NCI-H1417 treated with DMSO at 0.1 percent for 48 hours (cell line): ENCODE measurements at places on chromosomes 5 and 9.

DNA sequence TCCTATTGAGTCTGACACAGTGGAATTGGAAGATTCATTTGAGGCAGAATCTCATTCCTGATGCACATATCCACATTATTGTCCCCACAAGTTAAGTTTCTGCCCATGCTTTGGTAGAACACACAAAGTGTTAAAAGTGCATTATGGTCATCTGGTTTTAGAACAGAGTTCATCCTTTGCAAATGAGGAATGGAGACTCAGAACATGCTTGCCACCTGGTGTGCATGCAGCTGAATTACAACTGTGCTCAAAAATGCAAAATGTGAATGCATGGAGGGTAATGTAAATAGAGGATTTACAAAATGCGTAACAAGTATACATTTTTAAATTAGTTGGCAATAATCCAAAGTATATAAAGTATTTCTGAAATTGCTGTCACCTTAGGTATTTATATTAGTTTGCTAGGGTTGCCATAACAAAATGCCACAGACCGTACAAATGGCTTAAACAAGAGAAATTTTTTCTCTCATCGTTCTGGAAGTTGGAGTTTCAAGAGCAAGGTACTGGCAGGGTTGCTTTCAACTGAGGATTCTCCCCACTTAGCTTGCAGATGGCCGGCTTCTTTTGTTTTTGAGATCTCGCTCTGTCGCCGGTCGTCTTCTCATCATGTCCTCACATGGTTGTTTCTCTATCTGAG, 671.1 kb downstream of the TAF11L14 start:
- DNase-seq = peak; percentile 49

DNA sequence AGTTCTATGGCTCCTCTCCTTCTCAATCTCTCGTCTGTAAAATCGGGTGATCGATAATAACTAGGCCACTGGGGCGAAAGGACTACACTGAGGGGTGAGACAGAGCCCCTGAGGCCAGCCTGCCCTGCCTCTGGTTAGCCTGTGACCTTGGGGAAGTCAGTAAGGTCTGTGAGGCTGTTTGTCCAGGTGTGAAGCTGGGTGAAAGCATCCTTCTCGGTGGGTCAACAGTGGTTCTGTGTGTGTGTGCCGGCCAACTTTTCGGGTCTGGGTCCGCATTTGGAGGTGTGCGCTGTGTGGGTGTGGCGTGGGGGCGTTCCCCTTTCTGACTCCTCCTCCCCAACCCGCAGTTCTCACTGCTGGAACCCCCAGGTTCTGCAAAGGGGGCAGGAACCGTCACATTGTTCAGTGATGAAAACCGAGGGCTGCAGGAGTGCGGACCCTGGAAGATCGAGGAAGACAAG, 5.0 kb upstream of the RNF44 start:
- DNase-seq = no peak

GRCh38 chr5:156134216-156134615, 192.7 kb upstream of the SGCD start:
- no peak for DNase-seq

GRCh38 chr5:127891942-127892341, 188.8 kb downstream of the CCDC192 start:
- no peak for DNase-seq

- DNase-seq = no peak
Observed at GRCh38 chr5:89117124-89117644, 234.2 kb upstream of the MEF2C start.

DNA sequence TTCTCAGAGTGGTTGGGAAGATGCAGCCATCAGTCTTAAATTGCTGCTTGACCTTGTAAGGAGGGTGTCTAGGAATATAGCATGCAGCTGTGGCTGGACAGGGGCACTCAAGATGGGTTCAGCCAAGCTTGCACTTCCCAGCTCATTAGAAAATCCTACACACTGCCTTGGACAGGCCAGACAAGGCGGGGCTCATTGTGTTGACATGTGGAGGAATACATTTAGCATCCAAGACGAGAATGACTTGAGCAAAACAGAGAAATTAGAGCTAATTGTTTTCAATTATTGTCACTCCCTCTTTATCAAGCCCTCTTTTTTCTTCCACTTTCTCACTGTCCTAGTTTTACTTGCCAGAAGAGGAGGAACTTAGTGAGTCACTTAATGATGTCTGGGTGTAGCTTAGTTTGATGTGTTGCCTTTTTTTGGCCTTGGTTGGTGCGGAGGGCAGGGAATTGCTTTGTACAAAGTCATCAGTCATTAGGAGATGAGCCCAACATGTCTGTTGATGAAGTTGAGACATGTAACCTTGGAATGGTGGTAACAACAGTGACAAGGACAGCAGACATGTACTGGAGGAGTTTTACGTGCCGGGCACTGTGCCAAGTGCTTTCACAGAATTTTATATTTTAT, 1219.3 kb upstream of the WWC1 start:
- DNase-seq = no peak

GRCh38 chr9:12656803-12657202, 36.4 kb upstream of the TYRP1 start:
- no peak for DNase-seq

- DNase-seq = peak; percentile 37
Observed at GRCh38 chr5:180860887-180861822, at the start of gene ZFP62. Gene ZFP62 (minus strand): TSS chr5:180861276. CDS start chr5:180861219, 57 bp downstream.

DNA sequence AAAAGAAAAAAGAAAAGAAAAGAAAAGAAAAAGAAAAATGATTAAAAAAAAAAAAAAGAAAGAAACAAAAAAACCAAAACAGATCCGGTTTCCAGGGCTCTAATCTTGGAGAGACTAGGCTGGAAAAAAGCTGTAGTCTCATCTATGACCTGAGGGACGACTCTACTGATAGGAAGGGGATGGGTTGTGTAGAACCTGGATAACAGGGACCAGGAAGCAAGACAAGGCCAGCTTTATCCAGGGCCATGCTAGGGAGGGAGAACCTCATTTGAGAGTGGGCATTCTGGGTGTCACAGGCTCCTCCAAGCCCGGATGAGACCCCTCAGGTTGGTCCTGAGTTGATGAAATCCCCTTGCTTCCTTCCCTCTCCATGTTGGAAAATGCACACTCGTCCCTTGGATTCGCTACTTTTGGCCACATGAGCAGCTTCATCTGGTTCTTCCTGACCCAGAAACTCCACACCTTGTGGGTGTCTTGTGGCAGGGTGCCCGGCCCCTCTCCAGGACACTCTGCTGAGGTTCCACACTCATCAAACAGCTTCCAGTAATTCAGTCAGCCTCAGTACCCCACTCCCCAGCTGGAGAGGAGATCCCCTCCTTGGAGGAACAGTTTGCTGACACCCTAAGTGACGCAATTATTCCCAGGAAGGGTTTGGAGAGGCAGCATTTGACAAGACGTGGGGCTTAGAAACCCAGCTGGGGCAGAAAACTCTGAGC, 71.1 kb upstream of the LHFPL2 start:
- DNase-seq = no peak

GRCh38 chr9:89497978-89498851, at the start of gene SEMA4D:
Gene SEMA4D (minus strand): TSS chr9:89498113. CDS start chr9:89405456, 92,657 bp downstream.
- DNase-seq = peak; percentile 43

DNA sequence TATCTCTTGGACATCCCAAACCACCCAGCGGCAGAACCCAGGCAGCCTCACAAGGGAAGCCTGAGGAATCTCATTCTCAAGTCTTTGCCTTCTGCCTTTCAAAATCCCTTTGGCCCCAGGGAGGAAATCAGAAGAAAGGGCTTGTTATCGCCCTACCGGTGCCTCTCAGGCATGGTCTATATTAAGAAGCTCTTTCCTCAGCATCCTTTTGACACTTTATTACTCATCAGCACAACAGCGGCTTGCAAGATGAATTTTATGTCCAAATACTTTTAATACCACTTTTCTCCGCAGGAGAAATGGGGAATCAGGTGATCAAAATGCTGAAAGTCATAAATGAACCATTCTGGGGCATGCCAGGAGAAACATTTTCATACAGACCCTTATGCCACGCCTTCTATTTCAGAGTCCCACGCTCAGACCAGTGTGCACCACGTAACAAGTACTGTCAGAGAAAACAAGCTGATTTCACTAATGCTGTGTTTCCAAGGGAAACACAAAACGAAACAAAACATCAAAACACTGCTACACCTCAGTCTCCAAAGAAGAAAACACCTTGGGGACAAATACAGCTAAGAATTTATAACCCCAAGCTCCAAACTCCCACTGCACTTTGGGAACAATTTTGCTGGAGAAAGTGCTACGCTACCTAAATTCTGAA, 30.0 kb downstream of the RAPGEF1 start:
- DNase-seq = no peak

DNA sequence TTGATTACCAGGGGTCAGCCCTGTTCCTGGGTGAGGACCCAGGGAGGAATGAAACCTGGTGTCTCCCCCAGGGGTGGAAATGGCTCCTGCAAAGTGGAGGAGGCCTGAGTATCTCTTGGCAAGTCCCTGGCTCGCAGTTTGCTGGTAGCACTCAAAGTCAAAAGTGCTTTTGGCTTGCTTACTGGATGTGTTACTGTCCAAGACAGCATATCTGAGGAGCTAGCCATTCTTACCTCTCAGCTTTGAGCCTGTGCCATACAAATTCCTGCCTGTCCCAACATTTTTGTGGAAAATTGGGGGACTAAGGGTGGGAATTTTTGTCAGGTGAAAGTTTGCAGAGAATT, 9.9 kb downstream of the ZNF618 start:
- DNase-seq = no peak

- DNase-seq = no peak
Observed at GRCh38 chr9:123835821-123836220, 94.1 kb downstream of the DENND1A start.

DNA sequence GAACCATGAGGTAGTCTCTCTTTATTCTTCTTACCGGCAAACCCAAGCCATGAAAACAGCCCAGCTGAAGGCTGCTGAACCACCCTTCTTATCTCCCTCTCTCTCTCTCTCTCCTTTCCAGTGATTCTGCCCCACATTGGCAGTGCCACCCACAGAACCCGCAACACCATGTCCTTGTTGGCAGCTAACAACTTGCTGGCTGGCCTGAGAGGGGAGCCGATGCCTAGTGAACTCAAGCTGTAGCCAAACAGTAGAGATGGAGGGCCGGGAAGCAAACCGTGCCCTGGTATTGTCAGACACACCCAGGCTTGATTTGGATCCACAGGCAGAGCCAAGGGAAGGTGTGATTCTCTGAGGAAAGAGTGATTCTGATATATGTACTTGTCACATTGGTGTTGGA, 14.0 kb downstream of the GRHPR start:
- DNase-seq = no peak

GRCh38 chr5:5783021-5783420, 360.5 kb downstream of the ICE1 start:
- DNase-seq = no peak

DNA sequence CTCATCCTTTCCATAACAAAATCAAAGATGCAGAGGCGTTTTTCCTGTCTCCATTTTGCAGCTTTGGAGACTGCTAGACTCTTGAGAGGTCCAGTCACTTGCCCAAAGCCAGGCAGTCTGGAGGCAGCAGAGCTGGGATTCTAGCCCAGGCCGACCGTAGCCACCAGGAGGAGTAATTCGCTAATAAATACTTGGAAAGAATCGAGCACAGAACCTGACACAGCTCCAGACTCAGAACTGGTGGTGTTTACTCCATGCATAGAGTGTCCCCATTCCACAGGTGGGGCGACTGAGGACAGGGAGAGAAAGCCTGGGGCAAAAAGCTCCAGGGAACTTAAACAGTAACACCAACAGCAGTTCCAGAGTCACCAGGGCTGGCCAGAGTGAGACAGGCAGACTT, 10.7 kb upstream of the CERCAM start:
- no peak for DNase-seq

- DNase-seq = no peak
Observed at GRCh38 chr5:5857396-5857795, 434.9 kb downstream of the ICE1 start.

DNA sequence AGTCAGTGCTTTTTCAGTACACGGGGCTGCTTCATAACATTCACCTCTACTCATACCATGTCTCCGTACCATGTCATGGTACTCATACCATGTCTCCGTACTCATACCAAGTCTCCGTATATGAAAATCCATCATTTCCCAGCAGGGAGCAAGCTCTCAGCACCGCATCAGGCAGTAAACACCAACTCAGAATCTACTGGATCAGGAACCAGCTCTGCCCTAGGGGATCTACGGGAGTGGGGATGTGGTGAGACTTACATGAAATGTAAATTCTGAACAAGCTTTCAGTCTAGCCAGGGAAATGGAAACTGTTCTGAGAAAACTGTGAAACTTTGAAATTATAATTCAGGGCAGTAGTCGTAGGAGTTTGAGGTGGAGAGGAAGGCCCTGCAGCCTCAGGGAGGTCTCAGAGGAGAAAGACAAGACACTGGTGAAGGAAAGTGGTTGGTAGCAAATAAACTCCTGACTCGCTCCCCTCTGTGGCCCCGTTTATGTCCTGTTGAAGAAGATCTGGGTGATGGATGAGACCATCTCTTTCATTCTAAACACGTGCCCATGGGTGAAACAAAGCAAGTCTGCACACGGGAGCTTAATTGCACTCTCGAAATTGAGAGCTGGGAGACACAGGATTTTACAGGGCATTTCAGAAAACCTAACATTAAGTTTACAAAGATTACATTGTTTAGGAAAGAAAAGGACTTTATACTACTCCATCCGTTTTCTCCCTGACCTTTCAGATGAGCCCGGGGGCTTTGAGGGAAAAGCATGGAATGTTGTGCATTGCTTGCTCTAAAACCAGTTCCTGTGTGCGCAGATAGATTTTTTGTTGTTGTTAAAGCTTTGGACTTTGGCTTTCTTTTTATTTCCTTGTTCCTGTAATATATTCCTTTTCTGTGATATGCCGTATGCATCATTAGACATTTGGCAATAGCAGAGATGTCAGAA, 26.8 kb downstream of the ACTBL2 start:
- no peak for DNase-seq

GRCh38 chr5:448766-449090, 5.8 kb downstream of the EXOC3 start:
- no peak for DNase-seq

- DNase-seq = no peak
Observed at GRCh38 chr9:9004810-9005209, 1205.2 kb upstream of the DMAC1 start.

DNA sequence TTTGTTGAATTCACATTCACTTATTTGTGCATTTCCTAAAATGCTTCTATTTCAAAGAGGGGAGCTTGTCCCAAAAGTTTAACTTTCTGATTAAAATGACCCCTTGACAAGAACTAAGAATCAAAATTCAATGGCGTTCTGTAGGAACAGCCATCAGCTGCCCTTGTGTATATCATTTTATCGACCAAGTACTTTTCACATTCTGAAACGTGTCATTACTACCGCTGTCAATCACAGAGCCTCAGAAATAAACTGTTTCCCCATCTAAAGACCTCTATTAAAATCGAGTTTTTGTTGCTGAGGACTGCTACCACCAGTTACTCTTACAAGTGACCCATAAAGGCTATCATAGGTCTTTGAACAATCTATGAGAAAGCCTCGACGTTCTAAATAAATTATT, 1.6 kb upstream of the FOXD1 start:
- DNase-seq = no peak
